ENCODE measurements at places on chromosomes 7 and 10.
A peak's percentile ranks its signal among the peaks of the same experiment; 100 is the strongest.

GRCh38 chr7:11243739-11244138 lies 270.1 kb downstream of the PHF14 start:
- DNase-seq, result no peak

DNA sequence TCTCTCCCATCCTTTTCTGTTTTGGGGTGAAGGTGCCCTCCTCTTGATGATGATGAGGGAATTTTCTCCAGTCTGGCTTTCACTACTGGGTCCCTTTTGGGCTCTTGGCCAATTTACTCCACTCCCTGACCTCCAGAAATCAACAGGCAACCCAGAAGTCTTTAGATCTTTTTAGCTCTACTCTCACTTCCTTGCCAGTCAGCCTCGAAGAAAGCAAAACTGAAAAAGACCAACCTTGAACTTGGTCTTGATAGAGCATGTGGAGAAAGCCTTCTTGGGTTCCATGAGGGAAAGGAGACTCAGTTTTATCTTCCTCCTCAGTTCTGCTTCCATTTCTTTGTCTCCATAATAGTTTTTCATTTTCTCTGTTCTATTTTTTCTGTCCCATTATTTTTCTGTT lies 91.4 kb upstream of the NPVF start:
- no peak for DNase-seq

- no peak for DNase-seq
Measured at GRCh38 chr7:115662120-115662519, 368.4 kb downstream of the TFEC start.

GRCh38 chr10:46273506-46274477 lies 13.0 kb upstream of the ANTXRL start:
- peak; percentile 43 for DNase-seq

- no peak for DNase-seq
Measured at GRCh38 chr10:37675449-37675848, 182.0 kb downstream of the ZNF248 start.

- no peak for DNase-seq
Measured at GRCh38 chr7:142313528-142313927, 55.7 kb upstream of the PRSS58 start.

GRCh38 chr7:141949451-141949850 lies 2.7 kb upstream of the CLEC5A start:
- DNase-seq, result no peak

DNA sequence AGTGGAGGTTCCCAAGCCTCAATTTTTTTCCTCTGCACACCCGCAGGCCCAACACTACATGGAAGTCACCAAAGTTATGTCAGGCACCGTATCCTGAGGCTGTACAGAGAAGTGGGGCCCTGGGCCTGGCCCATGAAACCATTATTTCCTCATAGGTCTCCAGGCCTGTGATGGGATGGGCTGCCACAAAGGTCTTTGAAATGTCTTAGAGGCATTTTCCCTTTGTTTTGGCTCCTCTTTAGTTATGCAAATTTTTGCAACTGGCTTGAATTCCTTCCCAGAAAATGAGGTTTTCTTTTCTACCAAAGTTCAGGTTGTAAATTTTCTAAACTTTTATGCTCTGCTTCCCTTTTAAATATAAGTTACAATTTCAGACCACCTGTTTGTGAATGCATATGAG lies 365.2 kb downstream of the HGF start:
- no peak for DNase-seq

DNA sequence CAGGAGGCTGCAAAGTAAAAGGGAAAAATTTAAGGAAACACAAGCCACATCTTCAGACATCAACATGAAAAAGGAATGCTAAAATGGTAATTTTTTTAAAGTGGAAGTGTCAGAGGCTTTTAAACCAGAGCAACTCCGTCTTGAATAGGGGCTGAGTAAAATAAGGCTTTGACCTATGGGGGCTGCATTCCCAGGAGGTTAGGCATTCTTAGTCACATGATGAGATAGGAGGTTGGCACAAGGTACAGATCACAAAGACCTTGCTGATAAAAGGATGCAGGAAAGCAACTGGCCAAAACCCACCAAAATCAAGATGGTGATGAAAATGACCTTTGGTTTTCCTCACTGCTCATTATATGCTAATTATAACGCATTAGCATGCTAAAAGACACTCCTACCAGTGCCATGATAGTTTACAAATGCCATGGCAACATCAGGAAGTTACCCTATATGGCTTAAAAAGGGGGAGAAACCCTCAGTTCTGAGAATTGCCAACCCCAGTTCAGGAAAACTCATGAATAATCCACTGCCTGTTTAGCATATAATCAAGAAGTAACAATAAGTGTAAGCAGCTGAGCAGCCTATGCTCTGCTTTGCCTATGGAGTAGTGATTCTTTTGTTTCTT lies 128.3 kb downstream of the SKAP2 start:
- no peak for DNase-seq

DNA sequence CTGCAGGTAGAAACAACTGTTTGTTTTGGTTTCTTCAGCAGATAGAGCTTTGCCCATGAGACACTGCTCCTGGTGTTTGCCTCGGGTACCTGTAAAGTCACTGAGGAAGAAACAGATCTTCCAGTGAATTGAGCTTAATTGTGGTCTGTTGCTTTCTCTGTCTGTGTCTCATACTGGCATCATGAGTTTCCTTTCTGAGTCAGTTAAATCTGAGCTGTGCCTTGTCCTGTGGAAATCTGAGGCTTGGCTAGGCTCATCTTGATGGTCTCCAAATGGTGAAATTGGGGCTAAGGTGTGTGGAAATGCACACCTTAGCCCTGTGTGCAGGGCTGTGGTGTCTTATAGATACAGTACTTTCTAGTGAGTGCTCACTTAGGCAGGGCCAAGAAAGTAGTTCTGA lies 67.4 kb downstream of the GBF1 start:
- no peak for DNase-seq

DNA sequence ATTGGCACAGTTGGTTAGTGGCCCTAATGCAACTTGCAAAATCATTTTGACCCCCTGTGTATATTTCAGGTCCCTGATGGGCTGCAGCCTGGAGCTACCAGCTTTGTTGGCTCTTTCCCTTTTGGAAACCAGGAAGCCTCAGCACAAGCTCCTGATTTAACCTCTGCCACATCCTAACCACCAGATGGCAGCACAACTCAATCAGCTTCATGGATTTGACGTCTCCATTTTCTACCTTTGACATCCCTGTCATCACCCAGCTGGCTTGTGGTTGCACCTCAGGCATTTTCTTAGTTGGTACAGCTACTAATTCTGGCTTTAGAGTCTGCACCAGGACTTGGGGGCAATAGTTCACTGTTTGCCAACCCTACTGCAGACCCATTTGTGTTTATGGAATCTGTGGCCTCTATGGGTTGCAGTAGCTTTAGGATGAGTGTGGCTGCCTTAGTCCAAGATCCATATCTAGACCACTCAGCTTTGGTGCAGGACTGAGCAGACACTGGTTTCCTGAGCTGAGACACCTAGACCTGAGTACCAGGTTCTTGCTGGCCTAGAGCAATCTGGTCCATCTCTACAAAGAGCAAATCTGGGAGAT lies 456.2 kb downstream of the REEP3 start:
- DNase-seq, result peak; percentile 47

- no peak for DNase-seq
Measured at GRCh38 chr7:15073301-15073700, 170.8 kb upstream of the DGKB start.

- DNase-seq, result no peak
Measured at GRCh38 chr10:5932345-5932744, 42.3 kb downstream of the FBH1 start.

- no peak for DNase-seq
Measured at GRCh38 chr10:74511051-74511450, 315.3 kb upstream of the KAT6B start.

GRCh38 chr7:23284871-23285270 lies 14.3 kb upstream of the MALSU1 start:
- no peak for DNase-seq

GRCh38 chr10:1644191-1644711 lies 93.1 kb downstream of the ADARB2 start:
- no peak for DNase-seq

GRCh38 chr10:61439058-61439609 lies 14.0 kb downstream of the TMEM26 start:
- DNase-seq, result no peak

DNA sequence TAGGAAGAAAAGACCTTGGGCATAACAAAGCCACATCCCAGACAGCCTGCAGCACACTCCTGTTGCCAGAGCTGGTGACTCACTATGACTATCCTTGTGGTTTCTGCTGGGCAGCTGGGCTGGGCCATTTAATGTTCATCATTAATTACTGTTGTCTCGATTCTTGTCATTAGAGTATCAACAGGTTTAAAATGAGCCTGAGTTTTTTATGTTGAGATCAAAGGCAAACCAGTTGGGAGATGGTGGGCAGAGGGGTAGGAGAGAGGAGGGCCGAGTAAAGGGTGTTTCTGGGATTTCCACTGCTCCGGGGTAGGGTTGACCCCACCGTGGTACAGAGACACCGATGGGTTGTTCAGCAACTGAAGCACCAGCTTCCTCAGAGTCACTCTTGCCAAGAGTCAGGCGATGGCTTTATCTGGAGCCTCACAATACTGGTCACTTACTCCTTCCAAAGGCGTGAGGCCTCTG lies 128.7 kb upstream of the LYZL1 start:
- DNase-seq, result no peak

GRCh38 chr7:8040768-8041369 lies 72.3 kb downstream of the GLCCI1 start:
- DNase-seq, result no peak

GRCh38 chr10:108817135-108817534 lies 1106.2 kb downstream of the XPNPEP1 start:
- no peak for DNase-seq

DNA sequence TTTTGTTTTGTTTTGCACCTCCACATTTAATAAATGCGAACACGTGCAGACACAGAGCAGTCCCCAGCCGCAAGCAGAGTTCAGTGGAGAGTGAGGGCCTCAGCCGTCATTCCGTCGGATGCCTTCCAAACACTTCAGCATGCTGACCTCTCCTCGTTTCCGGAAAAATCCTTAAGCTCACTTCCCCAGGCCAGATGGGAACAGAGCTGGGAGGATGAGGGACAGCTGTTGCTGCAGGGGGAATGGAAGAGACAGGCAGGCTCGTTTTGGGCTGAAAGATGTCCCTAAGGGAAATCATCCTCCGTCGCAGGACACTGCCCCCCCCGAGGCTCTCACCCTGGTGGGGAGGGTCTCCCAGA lies 17.2 kb upstream of the FGFR2 start:
- DNase-seq, result no peak

DNA sequence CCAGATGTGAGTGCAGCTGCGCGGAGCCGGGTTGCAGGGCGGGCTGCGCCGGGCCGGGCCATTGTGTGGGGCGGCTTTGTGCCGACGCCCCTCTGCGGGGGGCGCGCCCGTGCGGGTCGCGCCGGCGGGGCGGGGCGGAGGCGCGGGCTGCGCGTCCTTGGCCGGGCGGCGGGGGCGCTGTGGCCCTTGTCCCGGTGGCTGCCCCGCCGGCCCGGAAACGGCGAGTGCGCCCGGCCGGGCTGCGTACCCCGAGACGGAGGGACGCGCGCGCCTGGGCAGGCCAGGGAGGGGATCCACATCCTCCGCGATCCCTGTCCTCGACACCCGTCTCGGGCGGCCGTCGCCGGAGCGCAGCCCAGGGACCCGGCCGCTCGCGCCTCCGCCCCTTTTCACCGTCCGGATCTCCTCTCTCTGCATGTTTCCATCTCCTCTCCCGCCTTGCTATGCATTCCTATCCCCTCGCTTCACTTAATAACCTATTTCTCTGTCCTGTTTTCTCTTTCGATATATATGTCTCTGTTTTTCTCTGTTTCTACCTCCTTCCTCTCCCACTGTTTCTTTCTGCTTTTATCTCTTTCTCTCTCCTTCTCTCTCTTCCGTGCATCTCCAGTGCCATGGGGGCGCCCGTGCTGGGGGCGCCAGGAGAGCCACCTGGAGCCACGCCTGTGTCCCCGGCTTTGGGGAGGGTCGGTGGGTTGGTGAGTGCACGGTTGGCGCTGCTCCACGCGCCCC lies 765 bp downstream of the PFKFB3 start:
- peak; percentile 75 for DNase-seq

- no peak for DNase-seq
Measured at GRCh38 chr10:15045380-15045779, 1.6 kb downstream of the OLAH start.

DNA sequence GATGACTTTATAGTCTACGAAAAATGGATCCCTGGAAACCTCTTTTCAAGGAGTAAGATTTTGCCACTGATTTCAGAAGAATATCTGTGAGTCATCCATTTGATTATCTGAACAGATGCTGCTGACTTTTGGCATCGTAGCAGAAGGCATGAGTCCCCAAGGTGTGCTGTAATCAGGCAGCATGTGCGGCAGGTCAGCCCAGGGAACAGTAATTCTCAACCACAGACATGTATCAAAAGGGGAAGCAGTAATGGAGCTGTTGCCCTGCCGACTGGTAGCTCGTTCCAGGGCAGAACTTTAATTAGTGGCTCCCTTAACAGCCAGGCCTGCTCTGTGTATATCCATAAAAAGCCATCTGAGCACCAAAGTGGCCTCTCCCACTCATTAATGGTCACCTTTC lies 5.7 kb upstream of the VWC2 start:
- DNase-seq, result no peak

DNA sequence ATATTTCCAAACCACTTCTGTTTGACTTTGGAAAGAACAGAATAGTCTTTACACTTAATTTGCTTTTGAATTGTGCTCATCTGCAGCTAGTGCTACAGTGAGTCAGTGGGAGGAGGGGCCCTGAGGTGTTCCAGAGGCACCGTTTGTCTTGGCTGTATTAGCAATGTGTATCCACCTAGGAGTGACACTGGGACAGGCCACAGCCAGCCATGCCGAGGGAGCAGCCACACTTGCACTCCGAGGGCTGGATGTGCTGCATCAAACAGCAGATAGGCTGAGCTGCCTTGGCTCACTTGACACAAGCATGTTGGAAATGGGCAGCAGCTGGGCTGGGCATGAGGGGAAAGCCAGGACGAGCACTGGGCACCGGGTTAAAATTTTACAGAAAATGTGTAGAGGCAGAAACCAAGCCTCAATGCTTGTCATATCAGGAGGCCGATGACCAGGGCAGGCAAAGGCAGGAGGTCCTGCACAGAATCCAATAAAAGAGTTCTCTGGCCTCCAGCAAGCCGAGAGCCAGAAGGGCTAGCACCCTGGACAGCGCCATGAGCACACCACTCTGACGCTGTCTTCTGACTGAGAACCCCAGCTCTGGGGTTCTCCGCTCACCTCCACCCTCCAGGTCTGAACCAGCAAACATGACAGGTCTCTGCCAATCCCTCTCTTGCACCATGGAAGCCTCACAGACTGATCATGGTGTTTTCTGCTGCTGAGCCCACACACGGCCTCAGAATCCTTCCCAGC lies 163.3 kb downstream of the GRID1 start:
- peak; percentile 4 for DNase-seq

All from erythroblast (primary cell).